ENCODE measurements at places on chromosomes 5 and 9. TPM values are rescaled to one million over a fixed set of nuclear protein-coding genes. Genes with fewer than 3 reads are reported as not detected.

MEGF9 gene
- 5.7 TPM for total RNA-seq

DNA sequence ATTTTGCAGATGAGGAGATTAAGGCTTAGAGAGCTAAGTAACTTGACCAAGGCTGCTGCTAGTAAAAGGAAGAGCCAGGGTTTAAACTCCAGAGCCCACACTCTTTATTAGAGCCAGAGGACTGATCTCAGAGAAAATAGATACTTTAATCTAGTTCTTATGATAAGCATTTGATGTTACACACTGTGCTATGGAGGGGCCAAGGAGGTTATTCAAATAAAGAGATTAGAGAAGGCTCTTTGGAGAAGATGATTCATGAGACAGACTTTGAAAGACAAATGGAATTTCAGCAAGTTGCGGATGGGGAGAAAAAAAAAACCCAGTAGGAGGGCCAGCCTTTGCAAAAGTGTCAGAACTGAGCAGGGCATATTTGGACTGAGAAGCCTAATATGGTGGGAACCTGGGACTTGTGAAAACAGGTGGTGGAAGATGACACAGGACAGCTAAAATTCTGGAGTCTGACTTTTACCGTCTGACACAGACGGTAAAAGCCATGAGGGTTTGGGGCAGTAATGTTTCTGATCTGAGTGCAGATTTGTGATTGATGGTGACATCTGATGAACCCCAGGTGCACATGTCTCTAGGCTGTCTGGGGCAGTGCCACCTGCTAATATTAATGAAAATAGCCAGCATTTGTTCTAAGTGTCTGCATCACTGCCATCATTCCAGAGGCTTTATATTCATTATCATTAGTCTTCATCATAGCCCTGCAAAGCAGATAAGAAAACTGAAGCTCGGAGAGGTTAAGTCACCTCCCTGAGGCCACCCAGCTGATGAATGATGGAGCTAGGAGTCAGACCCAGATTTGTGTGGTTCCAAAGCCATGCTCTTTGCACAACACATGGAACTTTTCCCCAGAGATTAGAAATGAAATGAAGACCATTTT lies 65.3 kb upstream of the CXCL14 start:
- H3K27ac ChIP-seq: no peak overlapping the region
- no peaks in the 10 kb centered on the region for H3K4me1 ChIP-seq
- no peaks in the 10 kb centered on the region for H3K36me3 ChIP-seq
- no peak for DNase-seq
- no peak overlapping the region for H3K4me3 ChIP-seq
- H3K27me3 ChIP-seq: peaks cover 39% of the 10 kb centered on the region

MEGF10 gene
- not detected for total RNA-seq

DMRTA1 gene
- 0.77 TPM for total RNA-seq
